Omental fat pad (tissue), 4 donors: ENCODE measurements at places on chromosomes 4 and X.

GRCh38 chr4:47053485-47053884 lies 22.1 kb downstream of the GABRB1 start:
- DNase-seq: no peak

DNA sequence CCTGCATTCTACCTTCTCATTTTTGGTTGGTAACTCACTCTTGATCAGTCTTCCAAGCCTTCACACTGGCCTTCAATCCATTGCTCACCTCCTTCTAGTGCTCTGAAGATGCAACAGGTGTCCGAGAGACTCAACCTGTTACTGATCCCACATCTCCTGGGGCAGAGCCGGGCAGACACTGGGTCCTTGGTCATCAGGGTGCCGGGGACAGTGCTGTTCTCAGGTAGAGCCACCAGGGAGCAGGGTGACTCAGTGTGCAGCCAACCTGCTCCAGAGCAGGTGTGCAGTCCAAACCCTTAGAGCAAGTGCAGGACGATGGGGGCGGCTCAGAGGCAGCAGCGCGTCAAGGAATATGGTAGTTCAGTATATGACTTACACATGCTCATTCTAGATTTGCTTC lies 188.4 kb downstream of the DHX15 start:
- DNase-seq: no peak

DNA sequence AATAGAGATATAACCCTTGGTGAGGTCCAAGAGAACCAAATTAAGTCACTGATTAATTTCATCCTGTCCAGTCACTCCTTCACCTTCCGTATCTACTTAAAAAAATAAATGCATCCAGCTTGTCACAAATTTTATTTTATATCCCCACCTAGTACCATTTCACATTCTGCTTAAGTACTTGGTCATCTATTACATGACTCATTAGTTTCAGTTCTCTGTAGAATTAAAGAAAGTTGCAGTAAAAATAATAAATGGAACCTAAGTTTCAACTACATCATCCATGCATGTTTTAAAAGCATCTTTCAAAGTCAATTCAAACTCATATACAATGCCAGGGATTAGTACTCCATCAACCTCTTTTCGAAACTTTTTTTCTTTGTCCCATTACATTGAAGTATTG lies 130.2 kb downstream of the SH2D1A start:
- no peak for DNase-seq

GRCh38 chr4:130995988-130996387 lies 1900.0 kb downstream of the C4orf33 start:
- DNase-seq: no peak

- DNase-seq: no peak
Observed at GRCh38 chr4:68240620-68241019, 4.9 kb downstream of the TMPRSS11B start.

DNA sequence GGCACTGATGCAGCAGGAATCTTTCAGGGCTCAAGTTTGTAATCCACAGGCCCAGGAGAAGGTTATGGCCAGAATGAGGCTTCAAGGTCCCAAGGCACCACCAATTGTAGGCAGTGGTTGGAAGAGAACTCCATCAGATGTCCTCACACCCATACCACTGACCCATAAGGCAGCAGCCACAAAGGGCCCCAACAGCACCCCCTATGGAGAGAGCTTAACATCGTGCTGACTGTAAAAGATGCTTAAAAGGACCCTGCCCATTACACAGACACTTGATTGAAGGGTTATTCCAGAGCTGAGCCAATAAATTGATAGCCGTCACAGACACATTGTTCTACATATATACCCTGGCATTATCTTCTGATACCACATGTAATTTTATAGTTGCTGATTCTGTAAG lies 113.7 kb downstream of the SOWAHB start:
- DNase-seq: no peak

- DNase-seq: no peak
Observed at GRCh38 chrX:103629318-103630170, 769 bp downstream of the TCEAL1 start.

DNA sequence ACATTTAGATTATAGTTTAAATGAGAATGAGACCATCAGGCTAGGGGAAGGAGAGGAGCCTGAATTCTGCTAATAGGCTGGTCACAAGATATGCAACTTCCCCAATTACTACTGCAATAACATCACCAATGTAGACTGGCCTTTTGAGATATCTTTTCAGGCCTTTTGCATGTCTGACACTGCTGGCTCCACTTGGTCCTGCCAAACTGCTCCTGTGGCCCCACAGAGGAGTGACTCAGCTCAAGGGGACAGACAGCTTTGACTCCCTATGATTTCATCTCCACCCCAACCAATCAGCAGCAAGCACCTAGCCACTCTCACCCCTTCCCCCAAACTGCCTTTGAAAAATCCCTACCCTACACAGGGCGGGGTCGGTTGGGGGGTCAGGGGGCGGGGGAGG lies 22.8 kb downstream of the GPRIN3 start:
- no peak for DNase-seq

DNA sequence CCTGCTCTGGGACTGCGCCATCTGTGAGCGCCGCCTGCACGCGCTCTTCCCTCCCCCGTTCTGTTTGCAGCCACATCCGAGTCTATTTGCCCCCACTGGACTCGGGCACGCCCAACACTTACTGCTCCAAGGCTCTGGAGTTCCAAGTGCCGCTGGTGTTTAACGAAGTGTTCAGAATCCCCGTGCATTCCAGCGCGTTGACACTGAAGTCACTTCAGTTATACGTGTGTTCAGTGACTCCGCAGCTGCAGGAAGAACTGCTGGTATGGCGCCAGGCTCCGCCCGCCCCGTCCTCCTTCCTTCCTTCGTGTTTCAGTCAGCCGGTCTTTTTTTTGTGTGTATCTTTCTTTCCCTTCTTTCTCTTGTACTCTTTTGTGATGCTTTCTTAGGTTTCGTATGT lies 30.7 kb upstream of the CLCN4 start:
- DNase-seq: no peak

- DNase-seq: no peak
Observed at GRCh38 chrX:150506486-150506885, 61.9 kb upstream of the MTM1 start.

GRCh38 chr4:47222276-47222675 lies 190.9 kb downstream of the GABRB1 start:
- no peak for DNase-seq

GRCh38 chrX:84046403-84046984 lies 141.5 kb downstream of the RPS6KA6 start:
- DNase-seq: no peak

DNA sequence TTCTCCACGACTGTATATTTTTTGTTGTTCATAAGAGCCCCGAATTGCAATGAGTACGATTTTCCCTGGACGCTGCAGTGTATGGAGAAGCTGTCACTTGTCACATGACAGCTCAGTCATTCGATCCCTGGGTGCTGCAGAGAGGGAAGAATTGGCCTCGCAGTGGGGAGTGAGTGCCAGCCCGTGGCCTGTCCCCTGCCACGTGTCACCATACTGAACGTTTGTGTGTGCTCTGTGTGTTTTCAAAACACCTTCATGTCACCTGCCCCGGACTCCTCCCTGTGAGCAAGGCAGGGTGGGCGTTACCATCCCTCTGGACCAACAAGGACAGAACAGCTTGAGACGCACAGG lies 77.9 kb downstream of the TBL1X start:
- DNase-seq: no peak

DNA sequence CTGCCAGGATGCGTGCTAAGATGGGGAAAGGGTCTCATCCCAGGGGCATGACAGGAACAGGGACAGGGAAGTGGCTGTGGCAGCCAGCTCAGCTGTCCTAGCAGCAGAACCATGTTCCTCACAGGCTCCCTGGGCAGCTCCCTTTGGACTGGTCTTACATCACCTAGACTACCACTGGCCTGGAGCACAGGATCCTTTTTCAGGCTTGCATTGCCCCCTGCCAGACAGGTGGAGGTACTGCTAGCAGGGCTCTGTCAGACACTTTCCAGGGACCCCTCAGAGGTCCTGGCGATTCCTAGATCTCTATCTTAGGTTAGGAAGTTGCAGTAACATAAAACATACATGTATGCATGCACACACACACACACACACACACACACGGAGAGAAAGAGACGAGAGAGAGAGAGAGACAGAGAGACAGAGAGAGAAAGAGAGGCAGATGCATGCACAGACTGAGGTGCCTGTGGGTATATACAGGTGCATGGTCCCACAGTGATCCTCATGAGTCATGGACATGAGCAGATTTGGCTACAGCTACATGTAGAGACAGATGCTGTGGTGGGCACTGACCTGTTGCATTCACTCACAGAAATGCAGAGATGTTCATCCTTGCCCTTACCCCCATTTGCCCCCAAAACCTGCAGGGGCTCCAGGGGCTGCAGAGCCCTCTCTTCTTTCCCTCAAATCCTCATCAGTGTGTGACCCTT lies 63.6 kb downstream of the STARD8 start:
- DNase-seq: no peak

GRCh38 chr4:79653871-79654270 lies 245.8 kb upstream of the GK2 start:
- no peak for DNase-seq

- no peak for DNase-seq
Observed at GRCh38 chr4:48498895-48499294, 8.8 kb downstream of the ZAR1 start.

DNA sequence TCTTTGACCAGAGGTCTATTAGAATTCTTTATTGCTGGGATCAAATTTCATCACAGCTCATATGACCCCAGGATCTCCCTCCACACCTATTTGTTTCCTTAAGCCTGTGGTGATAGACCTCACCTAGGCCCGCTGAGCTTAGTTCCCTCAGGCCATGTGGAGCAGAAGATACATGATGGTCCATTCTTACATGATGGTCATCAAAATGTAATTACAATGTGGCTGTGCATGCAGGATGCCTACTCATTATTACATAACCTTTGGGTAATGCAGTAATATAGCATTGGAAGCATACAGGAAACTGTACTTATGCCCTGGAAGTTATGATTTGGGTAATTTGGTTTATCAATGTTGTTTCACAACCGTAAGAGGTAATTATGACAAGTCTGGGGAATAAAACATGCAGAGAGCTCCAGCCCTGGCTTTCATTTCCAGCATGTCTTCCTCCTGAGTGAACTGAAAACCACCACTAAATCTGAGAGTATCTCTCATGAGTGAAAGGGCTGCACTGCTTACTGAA lies 67.0 kb upstream of the AGA start:
- DNase-seq: no peak

DNA sequence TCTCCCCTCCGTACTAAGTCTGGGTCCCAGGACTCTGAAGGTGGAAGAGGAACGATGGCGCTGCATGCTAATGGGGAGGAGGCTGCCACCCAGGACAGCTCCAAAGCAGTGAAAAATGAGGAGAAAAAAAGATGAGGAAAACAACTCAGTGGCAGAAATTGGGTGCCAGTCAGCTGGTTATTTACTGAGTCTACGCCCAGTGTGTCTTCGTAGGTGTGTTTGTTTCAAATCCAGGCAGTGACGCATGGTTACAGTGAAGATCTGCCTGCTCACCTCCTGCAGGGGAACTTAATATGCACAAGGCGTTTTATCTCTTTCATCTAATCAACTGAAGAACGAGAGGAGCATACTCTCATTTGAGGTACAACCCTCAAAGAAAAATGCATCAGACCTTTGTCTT lies 70.9 kb upstream of the FBXW7 start:
- no peak for DNase-seq

GRCh38 chr4:7462509-7462971 lies 27.8 kb upstream of the PSAPL1 start:
- DNase-seq: no peak

DNA sequence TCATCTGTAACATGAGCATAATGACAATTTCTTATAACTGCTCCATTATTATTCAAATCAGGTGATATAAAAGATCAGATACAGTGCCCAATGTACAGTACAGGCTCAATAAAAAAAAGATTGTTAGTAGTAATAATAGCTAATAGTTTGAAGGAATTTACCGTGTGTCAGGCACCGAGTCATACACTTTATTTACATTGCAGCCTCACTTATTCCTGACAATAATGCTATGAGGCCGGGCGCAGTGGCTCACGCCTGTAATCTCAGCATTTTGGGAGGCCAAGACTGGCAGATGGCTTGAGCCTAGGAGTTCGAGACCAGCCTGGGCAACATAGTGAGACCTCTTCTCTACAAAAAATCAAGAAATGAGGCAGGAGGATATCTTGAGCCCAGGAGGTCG lies 10.1 kb upstream of the MAP7D3 start:
- no peak for DNase-seq

DNA sequence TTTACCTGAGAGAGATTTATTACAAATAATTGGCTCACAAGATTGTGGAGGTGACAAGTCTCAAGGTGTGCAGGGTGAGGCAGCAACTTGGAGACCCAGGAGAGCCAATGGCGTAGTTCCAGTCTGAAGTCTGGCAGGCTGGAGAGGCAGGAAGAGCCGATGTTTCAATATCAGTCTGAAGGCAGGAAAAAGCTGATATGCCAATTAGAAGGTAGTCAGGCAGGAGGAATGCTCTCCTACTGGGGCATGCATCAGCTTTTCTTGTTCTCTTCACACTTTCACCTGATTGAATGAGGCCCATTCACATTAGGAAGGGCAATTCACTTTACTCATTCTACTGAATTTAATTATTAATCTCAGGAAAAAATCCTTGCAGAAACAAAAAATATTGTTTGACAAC lies 1351.7 kb upstream of the ADGRL3 start:
- no peak for DNase-seq

DNA sequence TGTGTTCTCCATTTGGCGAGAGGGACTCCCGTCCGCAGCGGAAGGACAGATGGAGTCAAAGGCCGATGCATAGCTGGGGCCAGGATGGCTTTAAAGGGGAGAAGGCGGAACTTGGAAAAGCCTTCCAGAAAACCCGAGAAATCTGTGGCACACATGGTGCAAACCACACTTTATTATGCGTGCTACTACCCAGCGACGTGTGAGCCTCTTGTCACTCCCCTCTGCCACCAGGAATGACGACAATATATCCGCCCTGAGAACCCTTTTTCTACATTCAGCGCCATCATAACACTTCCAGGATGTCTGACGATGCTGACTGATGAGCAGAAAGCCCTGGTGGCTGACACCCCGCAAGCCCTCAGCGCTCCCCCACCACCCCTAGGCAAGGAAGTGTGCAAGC lies 689 bp upstream of the DCHS2 start:
- DNase-seq: no peak

DNA sequence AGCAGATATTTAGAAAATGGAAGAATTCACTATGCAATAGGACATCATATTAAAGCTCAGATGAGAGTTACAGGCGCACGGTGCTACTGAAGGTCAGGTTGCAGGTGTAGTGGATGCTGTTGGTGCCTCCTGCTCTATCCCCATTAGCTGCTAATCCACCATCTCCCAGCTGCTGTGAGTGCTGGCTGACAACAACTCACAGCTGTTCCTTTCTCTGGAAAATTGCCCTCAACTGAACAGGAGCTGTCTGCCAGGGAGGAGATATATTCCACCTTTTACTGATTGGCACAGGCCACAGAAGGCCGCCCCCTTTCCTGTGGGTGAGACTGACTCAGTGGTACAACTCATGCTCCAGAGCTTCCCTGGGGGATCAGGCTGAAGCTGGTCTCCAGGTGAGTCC lies 48.7 kb downstream of the UCHL1 start:
- DNase-seq: no peak

GRCh38 chrX:44817029-44817428 lies 26.8 kb upstream of the DUSP21 start:
- no peak for DNase-seq
